ENCODE measurements at places on chromosomes 2 and 18.
A peak's percentile ranks its signal among the peaks of the same experiment; 100 is the strongest.

- no peak for DNase-seq
Measured at GRCh38 chr2:6471419-6471818, 394.3 kb downstream of the CMPK2 start.

DNA sequence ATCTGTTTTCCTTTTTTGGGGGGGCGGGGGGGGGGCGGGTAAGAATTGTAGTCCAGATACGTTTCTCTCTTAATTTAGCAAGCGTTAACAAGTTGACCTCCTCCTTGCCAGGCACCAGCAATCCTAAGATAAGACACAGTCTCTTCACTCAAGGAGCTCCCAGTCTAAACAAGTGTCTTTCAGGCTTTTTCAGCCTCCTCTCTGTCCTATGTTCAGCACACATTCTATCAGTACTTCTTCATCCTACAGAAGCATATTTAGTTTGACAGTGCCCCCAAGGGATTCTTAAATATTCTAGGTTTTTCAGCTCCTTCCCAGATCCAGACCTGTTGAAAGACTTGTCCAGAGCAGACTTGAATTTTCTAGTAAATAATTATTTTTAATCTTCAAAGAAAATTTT, 2.7 kb downstream of the PPP1CB start:
- DNase-seq, result peak; percentile 38

- DNase-seq, result no peak
Measured at GRCh38 chr2:59008950-59009349, 767.8 kb upstream of the FANCL start.

DNA sequence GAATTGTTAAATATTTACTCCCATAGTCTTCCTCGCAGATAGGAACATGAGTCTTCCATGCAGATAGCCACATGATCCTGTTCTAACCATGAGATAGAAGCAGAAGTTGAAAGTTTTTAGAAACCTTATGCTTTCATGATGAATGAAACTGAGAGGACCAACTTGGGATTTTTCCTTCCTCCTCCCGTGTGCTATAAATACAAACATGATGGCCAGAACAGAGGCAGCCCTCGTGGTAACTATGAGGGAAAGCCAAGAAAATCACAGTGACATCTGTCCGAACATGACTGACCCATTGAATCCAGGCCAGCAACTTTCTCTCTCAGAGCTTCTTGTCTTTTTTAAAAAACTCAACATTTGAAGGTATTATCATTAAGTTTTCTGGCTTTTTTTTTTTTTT, 78.5 kb downstream of the ACAA2 start:
- no peak for DNase-seq

DNA sequence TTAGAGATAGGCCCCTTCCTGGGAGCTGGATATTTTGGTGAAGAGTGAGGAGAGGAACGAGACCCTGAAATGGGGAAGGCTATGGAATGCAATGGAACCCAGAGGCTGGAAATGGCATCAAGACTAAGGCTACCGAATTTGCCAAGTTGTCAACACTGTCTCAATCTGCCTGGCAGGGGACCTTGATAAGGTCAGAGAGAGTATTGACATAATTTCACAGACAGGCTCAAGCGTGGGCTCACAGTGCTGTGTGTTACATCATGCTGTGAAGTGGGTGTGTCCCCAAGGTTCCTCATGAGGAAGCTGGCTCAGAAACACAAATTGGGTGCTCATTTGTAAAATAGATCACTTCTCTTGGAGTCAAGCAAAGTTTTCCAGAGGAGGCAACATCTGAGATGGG, 51.8 kb upstream of the CYRIA start:
- peak; percentile 3 for DNase-seq

DNA sequence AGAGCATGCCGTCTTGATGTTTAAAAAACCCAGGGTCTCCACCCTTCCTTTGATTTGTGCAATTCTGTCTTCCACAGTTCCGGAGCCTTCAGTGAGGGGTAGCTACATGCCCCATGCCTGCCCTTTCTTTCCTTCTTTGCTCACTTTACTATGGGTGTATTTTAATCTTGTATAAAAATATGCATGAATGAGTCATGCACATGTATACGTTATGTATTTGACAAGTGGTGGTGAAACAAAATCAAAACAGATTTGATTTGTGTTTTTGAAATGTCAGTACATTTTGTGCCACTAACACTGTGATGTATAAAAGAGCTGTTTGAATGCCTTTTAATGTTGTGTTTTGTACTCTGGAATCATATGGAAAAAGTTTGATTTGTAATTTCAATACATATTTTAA, 126.5 kb downstream of the RNF144A start:
- no peak for DNase-seq

DNA sequence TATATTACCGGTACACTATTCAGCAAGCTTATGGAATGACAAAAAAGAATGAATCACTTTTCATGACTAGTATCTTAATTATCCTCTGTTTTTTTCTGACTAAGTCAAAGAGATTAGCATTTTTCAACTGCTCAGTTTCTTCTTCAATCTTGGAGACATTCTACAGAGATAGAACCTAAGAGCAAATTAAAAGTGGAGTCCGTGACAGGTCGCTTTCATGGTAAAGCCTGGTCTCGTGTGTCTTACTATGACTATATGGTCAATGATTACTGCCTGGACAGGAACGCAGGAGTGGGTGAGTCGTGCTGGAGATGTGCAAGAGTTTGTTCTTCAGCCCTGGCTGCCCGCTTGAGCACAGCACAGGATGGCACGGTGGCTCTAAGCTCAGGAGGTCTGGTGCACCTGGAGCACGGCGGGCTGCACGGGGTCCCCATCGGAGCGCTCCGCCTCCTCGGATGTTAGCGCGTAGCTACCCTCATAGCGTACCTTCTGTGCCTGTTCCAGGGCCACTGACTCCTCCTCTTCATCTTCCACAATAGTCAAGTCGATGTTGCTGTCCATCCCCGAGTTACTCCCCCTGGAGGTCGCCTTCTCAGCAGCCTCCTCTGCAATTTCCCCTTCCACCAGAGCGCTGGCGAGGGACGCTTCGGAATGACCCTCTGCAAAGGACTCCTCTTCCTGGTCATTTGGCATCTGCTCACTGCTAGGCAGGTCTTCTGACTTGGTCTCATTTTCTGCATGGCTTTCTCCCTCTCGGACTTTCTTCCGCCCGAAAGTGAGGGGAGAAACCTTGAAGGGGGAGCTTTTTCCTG, 11.1 kb downstream of the CAVIN2 start:
- DNase-seq, result no peak

- no peak for DNase-seq
Measured at GRCh38 chr2:120550282-120550681, 185.4 kb upstream of the GLI2 start.

DNA sequence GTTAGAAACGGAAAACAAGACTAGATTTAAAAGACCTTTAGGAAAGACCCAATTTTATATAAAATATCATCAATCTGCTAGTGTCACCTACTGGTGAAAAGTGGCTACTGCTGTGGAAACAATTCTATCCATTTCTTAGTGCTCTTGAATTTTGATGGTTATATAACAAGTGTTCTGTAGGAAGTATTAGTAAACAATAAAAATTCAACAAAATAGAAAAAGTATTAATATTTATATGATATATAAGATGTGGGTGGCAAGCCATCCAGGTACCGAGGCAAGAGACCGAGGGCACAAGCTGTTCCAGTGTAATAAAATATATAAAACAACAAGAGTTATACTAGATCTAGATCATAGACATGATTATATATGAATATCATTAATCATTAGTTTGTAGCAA, 6.2 kb upstream of the TMEM87B start:
- peak; percentile 72 for DNase-seq

GRCh38 chr2:608297-608696, 68.9 kb downstream of the TMEM18 start:
- no peak for DNase-seq

GRCh38 chr2:235048549-235048948, 96.7 kb downstream of the SH3BP4 start:
- DNase-seq, result no peak

GRCh38 chr2:73979686-73980085, 5.0 kb upstream of the TET3 start:
- DNase-seq, result no peak

DNA sequence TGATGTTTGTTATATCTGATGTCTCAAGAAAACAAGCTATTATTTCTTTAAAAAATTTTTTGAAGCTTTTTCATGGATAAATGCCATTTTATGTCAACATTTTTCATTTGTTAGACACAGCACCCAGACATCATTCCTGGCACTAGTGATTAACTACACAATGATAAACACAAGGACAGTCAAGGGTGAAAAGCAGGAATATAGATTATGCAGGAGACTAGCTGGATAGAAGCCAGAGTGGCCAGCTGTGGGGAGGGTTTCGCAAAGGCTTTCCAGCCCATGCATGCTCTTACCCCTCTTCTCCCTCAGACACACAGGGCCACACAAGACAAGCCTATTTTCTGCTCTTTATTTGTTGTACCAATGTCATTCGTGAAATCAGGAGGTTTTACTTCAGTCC, 127.1 kb upstream of the TTC39C start:
- DNase-seq, result no peak

DNA sequence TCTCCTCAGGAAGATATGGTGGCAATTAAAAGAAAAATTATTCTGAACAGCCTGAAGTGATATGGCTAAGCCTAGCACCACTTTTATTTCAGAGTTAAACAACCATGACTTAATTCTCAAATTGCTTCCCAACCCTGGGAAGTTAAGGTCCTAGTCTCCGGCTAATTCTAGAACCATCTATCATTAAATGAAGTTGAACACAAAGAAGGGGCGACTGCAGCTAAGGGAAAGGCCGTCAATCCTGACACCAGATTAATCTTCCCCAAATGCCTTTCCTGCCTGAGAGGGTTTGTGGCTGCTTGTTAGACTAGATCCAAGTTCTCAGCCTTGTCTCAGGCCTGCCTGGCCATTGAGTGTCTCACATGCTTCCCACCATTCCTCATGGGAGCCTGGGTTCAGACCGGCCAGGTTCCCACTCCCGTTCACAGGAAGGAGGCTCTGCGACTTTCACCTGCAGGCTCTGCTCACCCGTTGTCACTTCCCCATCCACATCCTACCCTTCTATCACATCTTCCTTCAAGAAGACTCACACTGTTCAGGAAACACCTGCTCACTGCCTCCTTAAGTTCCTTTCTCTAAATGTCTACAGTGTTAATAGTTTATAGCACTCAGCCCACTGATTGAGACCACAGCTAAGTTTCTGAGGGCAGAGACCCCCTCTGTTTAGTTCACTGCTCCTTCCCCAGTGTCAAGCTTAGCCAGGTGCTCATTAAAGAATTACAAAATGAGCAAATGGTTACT, 282.9 kb upstream of the REV1 start:
- no peak for DNase-seq

DNA sequence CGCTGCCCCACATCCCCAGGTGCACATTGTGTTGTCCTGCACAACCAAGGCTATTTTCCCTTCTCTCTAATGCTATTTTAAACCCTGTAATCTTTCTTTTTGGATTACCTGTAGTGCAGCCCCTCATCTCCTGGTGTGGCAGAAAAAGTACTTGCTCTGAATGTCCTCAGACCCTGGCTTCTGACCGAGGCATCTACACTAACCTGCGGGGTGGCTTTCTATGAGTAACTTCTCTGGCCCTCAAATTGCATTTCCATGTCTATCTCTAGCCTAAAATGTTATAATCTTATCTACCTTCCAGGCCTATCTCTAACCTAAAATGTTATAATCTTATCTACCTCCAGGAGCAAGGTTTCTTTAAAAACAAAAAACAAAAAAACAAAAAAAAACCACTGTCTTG, 18.2 kb upstream of the SP5 start:
- no peak for DNase-seq

- no peak for DNase-seq
Measured at GRCh38 chr18:46793565-46793964, 36.7 kb upstream of the ST8SIA5 start.

GRCh38 chr2:112910219-112910618, 746 bp upstream of the IL37 start:
- DNase-seq, result no peak

GRCh38 chr2:141994066-141994465, 136.8 kb downstream of the LRP1B start:
- DNase-seq, result no peak

GRCh38 chr2:169105476-169105875, 36.1 kb downstream of the DHRS9 start:
- DNase-seq, result no peak

GRCh38 chr2:138215958-138216357, 251.7 kb downstream of the HNMT start:
- no peak for DNase-seq

DNA sequence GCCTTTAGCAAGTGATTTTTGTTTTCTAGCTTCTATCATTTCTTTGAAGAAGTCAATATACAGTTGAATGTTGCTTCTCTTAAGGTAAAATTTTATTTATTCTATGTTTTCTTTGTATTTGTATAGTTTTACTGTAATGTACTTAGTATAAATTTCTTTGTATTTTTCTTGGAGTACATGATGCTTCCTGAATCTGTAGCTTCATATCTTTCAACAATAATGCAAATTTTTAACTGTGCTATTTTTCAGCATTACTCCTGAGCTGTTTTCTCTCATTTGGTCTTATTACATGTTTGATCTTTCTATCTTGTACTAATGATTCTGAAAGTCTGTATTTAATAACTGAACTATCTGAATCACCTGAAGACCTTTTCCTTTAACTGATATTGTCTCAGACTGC, 253.9 kb upstream of the NXPH2 start:
- no peak for DNase-seq

DNA sequence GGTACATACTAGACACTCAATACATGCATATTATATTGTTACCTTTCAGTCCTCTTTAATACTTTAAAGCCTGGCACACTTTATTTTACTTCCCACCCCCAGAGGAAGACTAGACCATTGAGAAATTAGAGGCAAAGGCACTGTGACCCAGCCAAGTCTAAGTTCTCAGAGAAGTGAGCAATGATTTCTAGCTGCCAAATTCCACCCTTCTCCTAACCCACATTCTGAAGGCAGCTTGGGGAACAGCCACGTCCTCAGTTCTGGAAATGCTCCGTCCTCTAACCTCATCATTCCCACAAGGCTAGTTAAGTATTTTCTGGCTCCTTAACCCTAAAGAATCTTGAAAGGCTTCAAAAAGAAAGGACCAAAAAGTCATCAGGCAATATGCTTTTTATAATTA, 86.6 kb downstream of the COL5A2 start:
- DNase-seq, result no peak

Measured in hematopoietic multipotent progenitor cell treated with erythropoietin and hydrocortisone succinate and interleukin-3 and kit ligand, for 15 days (in vitro differentiated cells).